GM12865 (cell line): ENCODE measurements at places on chromosomes 7 and 10.

DNA sequence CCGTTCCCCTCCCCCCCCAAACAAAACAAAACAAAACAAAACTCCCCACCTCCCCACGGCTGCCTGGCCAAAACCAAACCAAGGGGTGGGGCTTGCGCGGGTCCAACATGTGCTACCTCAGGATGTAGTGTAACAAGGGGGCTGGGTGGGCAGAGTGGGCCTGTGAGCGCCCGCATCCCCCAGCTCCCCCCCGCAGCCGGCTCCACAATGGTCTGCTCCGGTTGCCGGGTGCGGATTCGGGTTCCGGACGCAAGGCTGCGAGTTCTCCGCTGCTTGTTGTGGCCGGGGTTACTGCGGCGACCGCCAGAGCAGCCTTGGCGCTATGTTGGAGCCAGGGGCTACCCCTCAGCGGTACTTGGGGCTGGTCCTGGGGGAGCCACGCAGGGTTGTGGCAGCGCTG, 4.9 kb downstream of the C10orf143 start:
- DNase-seq: no peak

GRCh38 chr7:20240080-20240926, 23.1 kb upstream of the MACC1 start:
- DNase-seq: peak; percentile 91

GRCh38 chr7:155517452-155517851, 28.9 kb downstream of the CNPY1 start:
- DNase-seq: no peak

DNA sequence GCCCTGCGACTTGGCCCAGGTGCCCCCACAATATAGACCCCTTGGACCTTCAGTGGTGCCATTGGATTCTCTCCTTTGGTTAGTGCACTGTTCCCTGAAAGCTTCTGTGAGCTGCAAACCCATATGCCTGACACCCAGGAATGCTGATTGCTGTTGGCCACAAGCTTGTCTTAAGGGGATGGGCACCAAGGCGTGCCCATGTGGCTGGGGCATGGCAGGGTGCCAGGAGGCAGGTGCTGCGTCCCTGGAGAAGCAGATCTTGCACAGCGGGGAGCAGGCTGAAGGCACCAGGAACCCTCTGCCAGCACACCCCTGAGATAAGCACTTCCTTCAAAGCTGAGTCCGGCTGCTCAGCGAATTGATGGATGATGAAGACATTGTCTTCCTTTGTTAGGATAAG, 411.8 kb downstream of the SDK1 start:
- no peak for DNase-seq

GRCh38 chr7:141575654-141576448, 24.6 kb downstream of the AGK start:
- DNase-seq: no peak

DNA sequence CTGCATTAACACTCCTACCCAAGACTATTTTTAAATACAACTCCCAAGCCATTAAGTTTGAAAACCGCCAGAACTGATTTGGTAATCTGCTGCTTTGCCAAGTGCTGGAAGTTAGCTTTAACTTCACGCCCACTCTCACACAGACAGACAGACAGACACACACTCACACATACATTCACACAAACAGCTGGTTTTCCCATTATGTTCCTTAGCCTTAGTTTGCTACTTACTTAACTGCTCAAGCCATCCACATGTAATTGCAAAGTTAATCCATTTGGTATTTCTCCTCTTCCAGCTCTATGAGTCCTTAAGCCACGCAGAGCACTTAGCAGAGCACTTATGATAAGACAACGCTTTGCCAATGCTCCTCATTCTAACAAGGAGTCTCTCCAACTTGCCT, 8.3 kb downstream of the COBL start:
- no peak for DNase-seq

DNA sequence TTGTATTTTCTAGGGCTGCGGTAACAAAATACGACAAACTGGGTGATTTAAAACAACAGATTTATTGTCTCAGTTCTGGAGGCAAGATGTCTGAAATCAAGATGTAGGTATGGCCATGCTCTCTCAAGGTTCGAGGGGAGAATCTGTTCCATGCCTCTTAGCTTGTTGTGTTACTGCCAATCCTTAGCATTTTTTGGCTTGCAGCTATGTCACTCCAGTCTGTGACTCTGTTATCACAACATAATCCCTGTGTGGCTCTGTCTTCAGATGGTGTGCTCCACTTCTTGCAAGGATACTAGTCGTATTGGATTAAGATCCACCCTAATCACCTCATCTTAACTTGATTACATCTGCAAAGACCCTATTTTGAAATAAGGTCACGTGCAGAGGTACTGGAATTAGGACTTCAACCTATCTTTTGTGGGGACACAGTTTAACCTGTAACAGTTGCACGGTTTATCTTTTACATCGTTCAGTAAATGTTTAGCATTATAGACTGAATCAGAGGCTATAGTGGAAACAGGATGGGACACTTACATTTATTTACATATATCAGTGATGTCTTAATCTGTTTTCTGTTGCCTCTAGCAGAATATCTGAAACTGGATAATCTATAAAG, 3.1 kb downstream of the C1GALT1 start:
- DNase-seq: no peak

GRCh38 chr7:80054356-80054755, 80.3 kb upstream of the GNAI1 start:
- DNase-seq: no peak

DNA sequence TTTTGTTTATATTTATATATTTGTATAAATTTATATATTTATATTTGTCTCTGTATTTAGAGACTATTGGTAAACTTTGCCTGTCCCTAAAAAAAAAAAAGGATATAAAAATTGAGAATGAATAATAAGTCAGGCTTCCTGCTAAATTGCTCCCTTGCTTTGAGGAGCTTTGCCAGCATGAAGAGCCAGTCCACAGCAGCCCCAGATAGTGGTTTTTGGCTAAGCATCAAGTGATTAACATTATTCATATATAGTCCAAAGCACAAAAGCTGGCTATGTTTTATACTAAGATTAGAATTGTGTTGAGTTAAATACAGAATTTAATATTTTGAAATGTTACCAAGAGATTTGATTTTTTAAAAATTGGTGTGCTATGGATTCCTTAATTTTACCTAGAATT, 264.9 kb upstream of the FERD3L start:
- DNase-seq: no peak
